ENCODE measurements at places on chromosomes 1 and 21.

DNA sequence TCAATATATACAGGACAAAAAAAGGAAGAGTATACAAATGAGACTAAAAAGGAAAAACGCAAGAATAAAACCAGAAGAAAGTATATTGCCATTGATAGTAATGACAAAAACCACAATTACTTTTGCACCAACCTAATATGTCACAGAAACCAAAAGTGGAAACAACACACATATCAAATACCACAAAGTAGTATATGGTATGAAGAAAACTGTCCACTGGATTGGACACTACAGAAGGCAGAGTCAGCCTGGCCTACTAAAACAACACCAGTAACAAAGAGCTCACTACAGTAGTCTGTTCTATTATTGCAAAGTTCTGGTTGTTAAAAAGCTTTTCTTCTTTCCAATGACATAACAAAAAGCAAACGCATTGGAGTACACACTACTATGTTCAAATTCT lies 17.7 kb downstream of the TESK2 start:
- no peak for DNase-seq

GRCh38 chr1:246156847-246157246 lies 350.2 kb downstream of the SMYD3 start:
- no peak for DNase-seq

GRCh38 chr1:78377356-78377928 lies 113.3 kb upstream of the PTGFR start:
- DNase-seq: no peak

DNA sequence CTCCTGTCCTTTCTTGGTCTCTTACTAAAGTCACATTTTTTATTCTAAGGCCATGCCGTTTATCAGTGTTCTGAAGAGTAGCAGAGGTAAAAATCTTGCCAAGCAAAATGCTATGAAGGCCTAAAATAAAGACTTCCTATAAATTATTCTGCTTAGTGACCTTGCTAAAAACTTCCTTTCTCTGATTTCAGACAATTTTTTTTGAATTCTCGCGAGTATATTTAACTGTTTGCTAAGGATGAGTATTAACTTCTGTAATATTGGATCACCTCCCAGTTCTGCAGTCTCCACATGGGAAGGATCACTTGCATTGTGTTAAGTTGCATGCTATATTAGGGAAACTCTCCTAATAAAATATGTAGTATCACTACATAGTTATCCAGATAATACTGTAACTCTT lies 123.4 kb upstream of the SNX7 start:
- DNase-seq: no peak

- DNase-seq: no peak
Observed at GRCh38 chr1:228267962-228268880, 60.4 kb downstream of the OBSCN start.

GRCh38 chr1:2314273-2314802 lies 77.0 kb downstream of the MORN1 start:
- peak; percentile 88 for DNase-seq

GRCh38 chr1:208038303-208038702 lies 127.4 kb upstream of the CD34 start:
- no peak for DNase-seq

GRCh38 chr21:26756491-26757159 lies 88.6 kb downstream of the ADAMTS1 start:
- no peak for DNase-seq

- DNase-seq: no peak
Observed at GRCh38 chr1:227486559-227486958, 76.8 kb upstream of the ZNF678 start.

DNA sequence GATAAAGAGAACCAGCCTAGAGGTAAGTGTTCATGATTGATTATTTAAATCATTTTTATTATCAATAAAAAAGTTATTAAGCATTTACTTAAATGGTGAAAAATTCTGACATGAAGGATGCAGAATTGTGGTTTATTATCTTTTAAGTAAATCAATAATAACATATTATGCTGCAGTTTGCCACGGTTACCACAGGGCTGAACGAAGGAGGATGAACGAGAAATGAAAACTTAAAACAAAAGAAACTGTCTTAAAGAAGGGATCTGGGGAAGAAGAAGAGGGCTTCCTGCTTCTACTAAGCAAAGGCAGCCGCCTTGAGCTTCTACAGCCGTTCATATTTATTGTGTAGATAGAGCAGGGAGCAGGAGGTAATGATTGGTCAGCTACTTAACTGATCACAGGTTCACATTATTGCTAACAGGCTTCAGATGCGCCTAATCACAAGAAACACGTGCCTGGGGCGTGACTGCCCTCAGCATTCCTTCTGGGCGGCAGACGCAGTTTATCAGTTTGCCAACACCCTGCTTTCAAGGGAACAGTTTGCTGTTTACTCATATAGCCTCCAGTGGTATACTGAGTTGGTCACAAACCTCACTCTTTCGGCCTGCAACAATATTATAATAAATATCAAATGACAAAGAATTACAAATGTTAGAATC lies 5.8 kb upstream of the FNBP1L start:
- no peak for DNase-seq

- peak; percentile 41 for DNase-seq
Observed at GRCh38 chr1:44294588-44295007, 60.5 kb downstream of the ERI3 start.

- no peak for DNase-seq
Observed at GRCh38 chr1:108753363-108753762, 6.9 kb downstream of the STXBP3 start.

DNA sequence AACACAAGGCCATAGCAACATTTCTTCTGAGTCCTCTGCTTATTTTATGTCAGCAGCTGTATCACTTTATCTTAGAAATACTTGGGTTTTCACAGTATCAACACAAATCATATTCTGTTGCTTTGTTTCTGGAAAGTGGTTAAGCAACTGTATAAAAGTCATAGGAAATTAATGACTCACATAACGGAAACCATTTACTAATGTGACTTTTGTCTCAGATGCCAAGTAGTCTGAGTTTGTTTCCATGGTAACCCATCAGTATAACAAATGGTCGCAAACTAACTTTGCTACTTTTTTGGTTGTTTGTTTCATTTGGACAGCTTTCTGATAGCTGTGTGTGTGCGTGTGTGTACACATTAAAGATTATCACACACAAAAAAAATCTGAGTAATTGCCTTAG lies 31.1 kb downstream of the EEIG2 start:
- no peak for DNase-seq

GRCh38 chr1:177566495-177566894 lies 395.7 kb downstream of the BRINP2 start:
- no peak for DNase-seq

DNA sequence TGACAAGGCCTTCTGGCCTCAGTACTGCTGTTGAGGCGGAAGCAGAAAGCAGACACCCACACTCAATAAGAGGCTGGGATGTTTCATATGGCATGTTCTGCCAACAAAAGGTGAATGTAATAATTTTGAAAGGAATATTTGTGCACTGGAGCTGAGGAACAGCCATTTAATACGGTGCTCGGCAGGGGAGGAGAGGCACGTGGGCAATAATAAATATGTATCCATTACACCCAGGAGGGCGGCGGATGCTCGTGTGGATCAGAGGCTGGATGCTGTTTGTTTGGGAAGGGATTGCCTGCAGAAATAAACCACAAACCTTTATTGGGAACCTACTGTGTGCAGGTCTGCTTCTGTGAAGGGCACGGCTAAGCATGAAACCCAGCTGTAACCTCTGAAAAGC lies 92.0 kb downstream of the VWA5B1 start:
- no peak for DNase-seq

DNA sequence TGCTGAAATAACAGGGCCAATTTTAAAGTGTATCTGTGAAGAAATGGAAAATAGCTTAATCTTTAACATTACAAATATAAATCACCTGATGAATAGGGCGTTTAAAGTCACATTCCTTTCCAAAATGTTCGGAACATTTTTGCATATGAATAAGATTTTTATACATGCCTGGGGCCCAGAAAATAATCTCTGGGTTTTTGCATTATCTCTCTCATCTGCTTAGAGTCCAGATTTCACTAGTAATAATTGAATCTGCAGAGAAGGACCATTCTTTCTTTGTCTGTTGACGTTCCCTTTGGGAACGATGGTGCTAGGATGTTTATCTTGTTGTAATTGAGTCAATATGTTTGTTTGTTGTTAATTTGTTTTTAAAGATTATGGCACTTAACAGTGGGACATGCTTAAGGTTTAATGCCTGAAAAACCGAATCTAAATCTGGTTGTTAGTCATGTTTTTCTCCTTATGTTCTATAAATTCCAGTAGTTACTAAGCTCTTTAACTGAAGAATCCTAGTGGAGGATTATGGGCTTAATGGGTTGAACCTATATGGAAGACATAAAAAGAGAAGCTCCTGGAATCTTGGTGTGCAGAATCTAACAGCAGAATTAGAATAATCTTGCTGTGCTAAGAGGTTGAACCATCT lies 140.6 kb downstream of the VPS13D start:
- DNase-seq: no peak

GRCh38 chr21:43703035-43703880 lies 15.7 kb upstream of the PDXK start:
- DNase-seq: no peak

DNA sequence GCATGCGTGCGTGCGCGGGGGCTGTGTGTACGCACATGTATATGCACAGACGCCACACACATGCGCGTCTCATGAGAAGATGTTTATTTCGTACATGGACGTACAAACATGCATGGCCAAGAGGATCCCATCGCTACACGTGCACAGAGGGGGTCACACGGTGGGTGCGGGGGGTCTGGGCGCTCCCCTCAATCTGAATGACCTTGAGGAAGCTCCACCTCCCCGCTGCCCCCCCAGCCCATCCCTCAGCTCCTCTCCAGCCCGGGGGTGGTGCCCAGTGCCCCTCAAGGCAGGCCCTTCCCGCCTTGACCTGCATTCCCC lies 1.5 kb downstream of the TMEM240 start:
- DNase-seq: no peak

GRCh38 chr1:104929280-104929679 lies 1179.6 kb downstream of the AMY1C start:
- no peak for DNase-seq

GRCh38 chr1:174872615-174873058 lies 127.1 kb upstream of the CACYBP start:
- DNase-seq: no peak

DNA sequence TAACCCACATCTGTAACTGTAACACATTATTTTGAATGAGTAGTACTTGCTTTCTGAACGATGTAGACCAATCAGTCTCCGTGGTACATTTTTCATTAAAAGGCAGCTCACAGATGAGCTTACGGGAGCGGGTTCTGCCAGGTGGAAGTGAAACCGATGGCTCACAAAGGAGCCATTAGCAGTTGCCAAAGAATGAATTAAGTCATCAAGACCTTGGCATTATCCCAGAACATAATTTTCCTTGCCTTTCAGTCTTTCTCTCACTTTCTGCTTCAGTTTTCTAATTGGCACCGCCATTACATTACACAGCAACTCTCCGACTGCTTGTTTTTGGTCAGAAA lies 33.5 kb upstream of the UTS2 start:
- no peak for DNase-seq

DNA sequence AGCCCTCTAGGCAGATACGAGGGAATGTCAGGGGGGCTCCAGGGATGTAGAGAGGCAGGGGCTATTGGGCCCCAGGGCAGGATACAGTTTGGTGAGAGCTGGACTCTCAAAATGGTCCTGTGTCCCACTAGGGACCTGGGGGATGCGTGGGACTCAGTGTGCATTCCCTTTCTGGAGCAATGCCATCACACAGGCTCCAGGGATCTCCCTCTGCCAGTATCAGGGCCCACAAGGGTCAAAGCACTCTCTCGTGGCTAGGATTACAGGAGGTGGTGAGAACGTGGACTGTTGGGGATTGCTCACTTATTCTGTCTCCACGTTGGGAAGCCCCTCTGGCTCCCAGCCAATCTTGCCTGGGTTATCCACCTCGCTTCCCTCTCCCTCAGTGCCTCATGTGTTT lies 25.8 kb downstream of the KIAA0319L start:
- DNase-seq: no peak

DNA sequence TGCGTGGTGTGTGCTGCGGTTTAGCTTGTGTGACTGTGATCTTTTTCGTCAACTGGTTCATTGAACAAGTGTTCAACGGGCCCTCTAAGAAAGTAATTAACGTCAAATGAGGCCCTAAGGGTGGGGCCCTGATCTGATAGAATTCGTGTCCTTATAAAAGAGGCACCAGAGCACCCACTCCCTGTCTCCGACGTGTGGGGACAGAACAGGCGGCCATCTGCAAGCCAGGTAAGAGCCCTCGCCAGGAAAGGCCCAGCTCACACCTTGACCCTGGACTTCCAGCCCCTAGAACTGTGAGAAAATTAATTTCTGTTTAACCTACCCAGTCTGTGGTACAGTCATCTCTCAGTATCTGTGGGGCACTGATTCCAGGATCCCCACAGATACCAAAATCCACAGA lies 20.4 kb upstream of the SAMD11 start:
- DNase-seq: no peak

- DNase-seq: peak; percentile 92
Observed at GRCh38 chr1:41418857-41419583, 57.8 kb downstream of the FOXO6 start.

- DNase-seq: no peak
Observed at GRCh38 chr1:239926184-239926583, 165.5 kb upstream of the FMN2 start.
